CD4-positive, CD25-positive, alpha-beta regulatory T cell (primary cell): ENCODE measurements at places on chromosomes 7 and 10.

DNA sequence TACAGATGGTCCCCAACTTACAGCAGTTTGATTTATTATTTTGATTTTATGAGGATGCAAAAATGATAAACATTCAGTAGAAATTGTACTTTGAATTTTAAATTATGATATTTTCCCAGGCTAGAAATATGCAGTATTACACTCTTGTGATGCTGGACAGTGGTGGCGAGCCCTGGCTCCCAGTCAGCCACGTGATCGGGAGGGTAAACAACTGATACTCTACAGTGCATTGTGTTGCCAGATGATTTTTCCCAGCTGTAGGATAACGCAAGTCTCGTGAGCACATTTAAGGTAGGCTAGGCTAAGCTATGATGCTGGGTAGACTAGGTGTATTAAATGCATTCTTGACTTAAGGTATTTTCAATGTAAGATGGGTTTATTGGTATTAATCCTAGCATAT is 865.2 kb downstream of the SORCS3 start:
- no peak overlapping the region for H3K4me3 ChIP-seq
- H3K27me3 ChIP-seq: no peaks in the 10 kb centered on the region
- no peaks in the 10 kb centered on the region for H3K4me1 ChIP-seq
- H3K27ac ChIP-seq: no peak overlapping the region
- no peaks in the 10 kb centered on the region for H3K36me3 ChIP-seq

DNA sequence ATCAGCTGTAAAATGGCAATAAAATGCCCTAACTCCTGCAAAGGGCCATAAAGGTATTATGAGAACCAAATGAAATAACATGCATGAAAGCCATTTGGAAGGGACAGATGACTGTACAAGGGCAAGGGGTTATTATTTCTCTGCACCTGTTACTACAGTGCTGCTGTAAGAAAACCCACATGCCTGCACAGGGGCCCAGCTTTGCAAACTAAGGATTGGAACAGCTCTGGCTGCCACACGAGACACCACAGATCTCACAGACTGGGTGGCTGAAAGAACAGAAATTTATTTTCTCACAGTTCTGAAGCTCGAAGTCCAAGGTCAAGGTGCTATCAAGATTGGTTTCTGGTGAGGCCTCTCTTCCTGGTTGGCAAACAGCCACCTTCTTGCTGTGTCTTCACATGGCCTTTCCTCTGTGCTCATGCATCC is 409.0 kb upstream of the NRP1 start:
- no peaks in the 10 kb centered on the region for H3K4me1 ChIP-seq
- H3K4me3 ChIP-seq: no peak overlapping the region
- H3K36me3 ChIP-seq: no peaks in the 10 kb centered on the region
- DNase-seq: no peak

- no peak for DNase-seq
- H3K27me3 ChIP-seq: peaks cover 2% of the 10 kb centered on the region
- no peaks in the 10 kb centered on the region for H3K4me1 ChIP-seq
- H3K36me3 ChIP-seq: no peaks in the 10 kb centered on the region
- no peak overlapping the region for H3K4me3 ChIP-seq
- no peak overlapping the region for H3K27ac ChIP-seq
These were observed 21.0 kb downstream of the LRRC17 start for GRCh38 chr7:102933763-102934162.

GRCh38 chr10:51896849-51897248 is 197.5 kb upstream of the CSTF2T start:
- H3K4me3 ChIP-seq: no peak overlapping the region
- H3K27ac ChIP-seq: no peak overlapping the region
- H3K36me3 ChIP-seq: no peaks in the 10 kb centered on the region
- H3K4me1 ChIP-seq: no peaks in the 10 kb centered on the region

DNA sequence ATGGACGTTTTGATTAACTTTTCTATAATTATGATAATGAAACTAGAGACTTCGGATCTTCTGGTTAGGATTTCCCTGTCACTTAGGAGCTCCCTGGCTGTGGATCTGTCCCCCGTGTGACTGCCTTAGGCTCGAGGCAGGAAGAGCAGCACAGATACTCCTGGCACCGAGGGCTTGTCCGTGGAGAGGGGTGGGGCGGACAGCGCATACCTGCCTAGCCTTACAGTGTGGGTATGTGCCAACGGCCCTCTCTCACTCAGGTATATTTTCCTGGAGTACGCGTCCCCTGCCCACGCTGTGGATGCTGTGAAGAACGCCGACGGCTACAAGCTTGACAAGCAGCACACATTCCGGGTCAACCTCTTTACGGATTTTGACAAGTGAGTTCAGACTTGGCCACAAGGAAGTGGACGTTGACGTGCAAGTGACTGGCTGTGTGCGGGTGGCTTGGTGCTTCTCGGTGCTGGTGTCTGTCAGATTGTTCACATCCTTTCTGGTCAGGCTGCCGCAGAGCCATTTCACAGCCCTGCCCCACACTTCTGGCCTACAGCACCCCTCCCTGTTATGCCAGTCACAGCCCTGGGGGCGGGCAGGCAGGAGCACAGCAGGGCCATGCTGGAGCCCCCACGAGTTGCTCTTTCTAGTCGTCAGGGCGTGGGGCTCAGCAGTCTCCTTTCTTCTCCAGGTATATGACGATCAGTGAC is 7.9 kb downstream of the EIF3B start:
- H3K4me1 ChIP-seq: peaks cover 14% of the 10 kb centered on the region
- H3K4me3 ChIP-seq: no peak overlapping the region
- no peak for DNase-seq
- no peaks in the 10 kb centered on the region for H3K27me3 ChIP-seq

DNA sequence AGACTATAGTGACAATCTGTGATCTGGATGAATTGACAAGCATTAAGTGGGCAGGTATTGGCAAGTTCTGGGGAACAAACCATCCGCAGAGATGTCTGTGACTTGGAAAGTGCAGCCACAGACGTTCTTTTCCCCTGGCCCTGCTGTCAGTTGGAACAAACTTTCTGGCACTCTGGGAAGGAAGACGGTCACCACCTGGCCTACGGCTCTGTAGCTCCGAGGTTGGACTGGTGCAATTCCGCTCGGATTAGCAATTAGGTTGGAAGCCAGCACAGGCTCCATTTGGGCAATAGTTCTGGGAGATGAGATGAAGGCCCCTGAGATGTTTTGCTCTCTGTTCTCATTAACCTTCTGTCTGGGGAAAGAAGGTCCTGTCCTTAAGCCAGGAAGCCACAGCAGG is 437.5 kb downstream of the CALN1 start:
- H3K4me1 ChIP-seq: no peaks in the 10 kb centered on the region
- no peaks in the 10 kb centered on the region for H3K27me3 ChIP-seq
- no peaks in the 10 kb centered on the region for H3K36me3 ChIP-seq
- no peak overlapping the region for H3K27ac ChIP-seq

GRCh38 chr7:146956321-146956720 is 839.7 kb downstream of the CNTNAP2 start:
- H3K4me3 ChIP-seq: no peak overlapping the region
- H3K4me1 ChIP-seq: no peaks in the 10 kb centered on the region
- DNase-seq: no peak
- H3K27me3 ChIP-seq: no peaks in the 10 kb centered on the region
- H3K36me3 ChIP-seq: no peaks in the 10 kb centered on the region

GRCh38 chr7:47044625-47045024 is 537.3 kb downstream of the TNS3 start:
- H3K4me1 ChIP-seq: no peaks in the 10 kb centered on the region
- DNase-seq: no peak
- no peaks in the 10 kb centered on the region for H3K36me3 ChIP-seq

- H3K27ac ChIP-seq: no peak overlapping the region
- peaks cover 4% of the 10 kb centered on the region for H3K27me3 ChIP-seq
- no peak overlapping the region for H3K4me3 ChIP-seq
- peaks cover 11% of the 10 kb centered on the region for H3K4me1 ChIP-seq
These were observed 20.4 kb downstream of the GRID2IP start for GRCh38 chr7:6530626-6531491.

DNA sequence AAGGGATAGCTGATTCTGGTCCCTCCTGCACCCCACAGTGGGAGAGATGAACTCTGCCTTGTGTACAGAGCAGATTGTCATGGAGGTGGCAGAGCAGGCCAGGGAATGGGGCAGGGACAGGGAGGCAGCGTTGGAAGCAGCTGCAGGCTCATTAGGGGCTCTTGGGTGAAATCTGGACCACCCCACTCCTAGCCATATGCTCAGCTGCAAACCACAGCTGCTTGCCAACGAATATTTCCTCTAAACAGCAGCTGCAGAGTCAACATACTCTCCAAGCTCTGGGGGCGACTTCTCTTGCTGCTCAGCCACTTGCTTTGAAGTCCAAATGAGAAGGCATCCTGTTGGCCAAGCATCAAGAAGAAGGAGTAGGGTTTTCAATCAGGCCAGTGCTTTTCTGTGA is 302.3 kb upstream of the AUTS2 start:
- H3K36me3 ChIP-seq: no peaks in the 10 kb centered on the region
- H3K4me1 ChIP-seq: no peaks in the 10 kb centered on the region
- no peaks in the 10 kb centered on the region for H3K27me3 ChIP-seq
- no peak overlapping the region for H3K27ac ChIP-seq

GRCh38 chr7:90222811-90223725 is 11.5 kb downstream of the STEAP2 start:
- no peak overlapping the region for H3K4me3 ChIP-seq

DNA sequence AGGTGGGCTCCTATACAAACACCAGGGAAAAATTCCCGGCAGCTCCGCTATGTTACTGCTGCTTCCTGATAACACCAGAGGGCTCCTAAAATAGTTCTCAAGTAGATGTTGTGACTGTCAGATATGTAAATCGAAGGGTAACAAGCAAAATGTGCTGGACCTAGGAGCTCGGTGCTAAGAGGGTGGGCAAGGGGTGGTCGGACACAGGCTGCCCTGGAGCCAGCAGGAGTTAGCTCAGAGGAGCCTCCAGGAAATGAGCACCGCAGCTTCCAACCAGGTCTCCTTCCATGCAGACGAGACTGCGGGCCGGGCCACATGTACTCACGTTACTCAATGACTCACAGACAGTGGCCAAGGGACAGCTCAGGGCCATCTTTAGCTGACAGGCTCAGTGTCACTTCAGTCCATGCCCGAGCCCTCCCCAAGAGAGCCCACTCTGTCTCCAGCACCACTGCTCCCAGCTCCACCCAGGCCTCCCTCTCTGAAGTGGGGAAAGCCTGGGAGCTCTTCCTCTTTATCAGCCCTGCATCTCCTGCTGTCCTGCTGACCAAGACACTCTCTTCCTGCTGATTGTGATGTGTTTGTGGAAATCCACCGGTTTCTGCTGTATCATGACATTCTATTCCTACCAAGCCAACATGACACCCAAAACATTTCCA is 37.2 kb upstream of the TMEM273 start:
- no peak for DNase-seq
- no peaks in the 10 kb centered on the region for H3K4me1 ChIP-seq
- no peak overlapping the region for H3K27ac ChIP-seq
- H3K27me3 ChIP-seq: no peaks in the 10 kb centered on the region
